CD8-positive, alpha-beta T cell (primary cell): ENCODE measurements at places on chromosomes 12 and 14.

- no peak for DNase-seq
Observed at GRCh38 chr12:3644104-3644503, 108.8 kb downstream of the CRACR2A start.

- DNase-seq: peak; percentile 84
Observed at GRCh38 chr14:93115069-93115820, 480 bp downstream of the ITPK1 start.

- DNase-seq: no peak
Observed at GRCh38 chr14:49966304-49966809, 73.5 kb downstream of the ARF6 start.

DNA sequence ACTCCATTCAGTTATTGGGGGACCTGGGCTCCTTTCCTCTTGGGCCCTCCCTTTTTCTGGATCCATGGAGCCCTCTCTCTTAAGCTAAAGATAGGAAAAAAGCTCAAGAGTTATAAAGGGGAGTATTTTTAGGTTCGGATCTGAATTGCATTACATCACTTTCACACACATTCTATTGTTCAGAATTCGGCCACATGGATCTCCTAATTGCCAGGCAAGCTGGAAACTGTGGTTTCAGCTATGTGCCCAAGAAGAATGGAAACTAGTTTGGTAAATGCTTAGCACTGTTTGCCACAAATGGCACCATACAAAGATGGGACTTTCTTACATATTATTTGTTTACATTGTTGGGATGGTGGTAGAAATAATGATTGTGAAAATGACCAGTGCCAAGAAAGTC lies 145.6 kb downstream of the LRIG3 start:
- DNase-seq: no peak

DNA sequence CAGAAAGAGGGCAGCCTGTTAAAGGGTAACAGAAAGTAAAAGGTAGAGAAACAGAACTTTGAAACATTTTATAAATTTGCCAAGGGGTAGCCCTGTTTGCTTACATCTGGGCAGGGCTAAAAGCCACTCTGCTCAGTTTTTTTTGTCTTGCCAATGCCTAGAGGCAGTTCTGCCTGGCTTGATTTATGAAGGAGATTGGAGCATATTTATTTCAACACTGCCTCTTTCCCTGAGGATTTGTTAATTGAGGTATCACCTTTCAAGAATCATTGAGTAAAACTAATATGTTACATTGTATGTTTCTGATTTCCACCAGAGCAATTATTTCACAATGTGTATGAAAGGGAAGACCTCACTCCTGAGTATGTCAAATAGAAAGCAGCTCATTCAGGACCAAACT lies 160.8 kb downstream of the GXYLT1 start:
- no peak for DNase-seq

DNA sequence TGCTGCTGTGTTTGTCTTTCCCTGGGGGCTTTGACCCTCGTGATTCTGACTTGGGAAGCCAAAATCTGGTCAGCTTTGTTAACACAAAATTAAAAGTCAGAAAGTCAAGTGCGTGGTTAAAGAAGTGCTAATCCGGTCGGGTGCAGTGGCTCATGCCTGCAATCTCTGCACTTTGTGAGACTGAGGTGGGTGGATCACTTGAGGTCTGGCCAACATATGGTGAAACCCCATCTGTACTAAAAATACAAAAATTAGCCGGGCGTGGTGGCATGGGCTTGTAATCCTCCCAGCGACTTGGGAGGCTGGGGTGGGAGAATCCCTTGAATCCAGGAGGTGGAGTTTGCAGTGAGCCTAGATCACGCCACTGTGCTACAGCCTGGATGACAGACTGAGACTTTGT lies 844.6 kb downstream of the VRK1 start:
- DNase-seq: no peak

DNA sequence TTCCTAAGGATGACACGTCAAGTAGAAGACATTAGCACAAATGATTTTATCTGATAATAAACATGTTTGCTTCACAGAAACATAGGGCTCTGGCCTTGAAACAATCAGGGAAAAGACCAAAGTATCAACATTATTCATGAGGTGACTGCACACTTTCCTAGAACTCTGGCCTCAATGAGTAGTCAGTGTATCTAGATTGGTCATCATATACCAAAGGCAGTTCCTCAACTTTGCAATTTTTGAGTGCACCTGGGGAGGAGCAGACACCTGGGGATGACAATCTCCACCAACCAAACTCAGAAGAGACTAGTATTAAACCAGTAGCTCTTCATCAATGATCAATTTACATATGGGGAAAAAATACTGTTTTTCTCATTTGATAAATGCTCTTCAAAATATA lies 4.5 kb downstream of the EDDM3A start:
- no peak for DNase-seq

DNA sequence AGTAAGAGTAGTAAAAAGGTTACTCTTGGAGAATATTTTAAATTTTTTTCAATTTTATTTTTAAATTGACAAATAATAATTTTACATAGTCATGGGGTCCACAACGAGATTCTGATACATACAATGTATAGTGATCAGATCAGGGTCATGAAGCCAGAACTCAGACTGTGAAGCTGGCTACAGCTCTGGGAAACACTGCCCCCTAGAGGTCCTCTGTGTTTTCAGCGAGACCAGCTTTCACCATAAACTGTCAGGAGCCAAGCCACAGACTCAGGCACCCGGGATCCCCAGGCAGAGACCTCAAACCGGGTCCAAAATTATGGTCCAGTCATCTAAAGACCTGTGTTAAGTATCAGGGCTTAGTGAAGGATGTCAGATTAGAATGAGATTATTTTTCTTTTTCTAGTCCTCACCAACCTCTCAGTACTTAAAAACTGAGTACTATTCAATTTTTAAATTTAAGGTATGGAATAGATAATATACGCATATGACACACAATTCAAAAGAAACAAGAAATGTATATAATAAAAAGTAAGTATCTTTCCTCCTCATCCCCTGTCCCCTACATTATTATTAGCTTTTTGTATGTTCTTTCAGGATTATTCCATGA lies 397.1 kb downstream of the MDGA2 start:
- peak; percentile 11 for DNase-seq

DNA sequence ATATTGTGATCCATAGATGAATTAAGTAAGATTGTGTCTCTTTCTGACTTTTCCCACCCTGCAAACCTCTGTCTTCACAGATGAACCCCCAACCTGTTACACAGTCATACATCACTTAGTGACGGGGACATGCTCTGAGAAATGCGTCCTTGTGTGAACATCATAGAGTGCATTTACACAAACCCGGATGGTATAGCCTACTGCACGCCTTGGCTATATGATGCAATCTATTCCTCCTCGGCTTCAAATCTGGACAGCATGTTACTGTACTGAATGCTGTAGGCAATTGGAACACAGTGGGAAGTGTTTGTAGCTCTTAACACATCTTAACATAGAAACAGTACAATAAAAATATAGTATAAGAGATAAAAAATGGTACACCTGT lies 7.4 kb upstream of the TESPA1 start:
- DNase-seq: no peak

- no peak for DNase-seq
Observed at GRCh38 chr14:68772761-68773381, 20.0 kb downstream of the ZFP36L1 start.

DNA sequence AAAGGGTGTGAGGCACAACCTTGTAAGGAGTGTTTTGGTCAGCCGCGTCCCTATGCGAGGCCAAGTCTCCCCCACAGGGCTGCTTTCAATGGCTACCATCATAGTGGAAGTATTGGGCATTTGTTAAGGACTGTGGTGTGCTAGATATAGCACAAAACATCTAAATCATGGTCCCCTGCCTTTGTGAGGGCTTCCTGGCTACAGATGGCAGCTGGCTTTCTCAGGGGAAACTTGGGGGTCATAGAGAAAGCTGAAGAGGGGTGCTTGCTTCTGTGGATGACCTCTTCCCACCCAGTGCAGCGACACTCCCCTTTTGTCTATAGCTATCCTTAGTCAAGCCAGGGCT lies 315.8 kb downstream of the ZFP36L1 start:
- DNase-seq: no peak

DNA sequence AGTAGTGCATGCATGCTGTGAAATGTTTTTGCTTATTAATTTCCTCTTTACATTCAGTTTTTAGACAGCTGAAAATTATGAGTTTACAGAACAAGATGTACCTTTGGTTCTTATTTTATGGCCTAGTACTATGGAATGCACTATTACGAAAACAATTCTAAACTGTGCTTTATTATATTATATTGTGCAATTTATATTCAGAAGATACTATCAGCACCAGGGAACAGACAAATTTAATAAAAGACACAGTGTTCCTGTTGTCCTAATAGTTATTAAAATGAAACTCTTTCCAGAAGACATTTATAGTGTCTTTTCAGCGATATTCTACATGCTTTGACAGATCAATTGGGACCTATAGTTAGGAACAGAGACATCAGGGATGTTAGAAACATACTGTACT lies 427.3 kb downstream of the BTG1 start:
- DNase-seq: no peak

GRCh38 chr14:54606631-54607133 lies 39.8 kb downstream of the SAMD4A start:
- no peak for DNase-seq

- no peak for DNase-seq
Observed at GRCh38 chr14:79383031-79383430, 828.3 kb downstream of the DIO2 start.

- no peak for DNase-seq
Observed at GRCh38 chr12:27331291-27331926, 1.2 kb upstream of the BMAL2 start.

DNA sequence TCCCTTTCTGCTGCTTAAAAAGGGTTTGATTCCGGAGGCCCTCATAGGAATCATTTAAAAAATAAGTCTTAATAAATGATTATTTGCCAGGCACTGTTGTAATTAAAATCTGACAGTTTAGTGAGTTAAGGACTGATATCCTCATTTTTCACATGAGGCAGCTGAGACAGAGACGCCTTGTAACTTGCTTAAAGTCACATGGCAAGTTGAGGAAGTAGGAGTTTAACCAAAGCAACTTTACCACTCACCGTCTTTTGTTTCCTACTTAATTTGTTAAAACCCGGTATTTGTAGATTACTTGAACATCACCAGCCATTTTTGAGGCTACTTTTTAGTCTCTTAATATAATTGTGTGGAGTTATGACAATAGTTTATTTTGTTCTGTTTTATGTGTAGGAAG lies 2.4 kb downstream of the TIGAR start:
- no peak for DNase-seq

DNA sequence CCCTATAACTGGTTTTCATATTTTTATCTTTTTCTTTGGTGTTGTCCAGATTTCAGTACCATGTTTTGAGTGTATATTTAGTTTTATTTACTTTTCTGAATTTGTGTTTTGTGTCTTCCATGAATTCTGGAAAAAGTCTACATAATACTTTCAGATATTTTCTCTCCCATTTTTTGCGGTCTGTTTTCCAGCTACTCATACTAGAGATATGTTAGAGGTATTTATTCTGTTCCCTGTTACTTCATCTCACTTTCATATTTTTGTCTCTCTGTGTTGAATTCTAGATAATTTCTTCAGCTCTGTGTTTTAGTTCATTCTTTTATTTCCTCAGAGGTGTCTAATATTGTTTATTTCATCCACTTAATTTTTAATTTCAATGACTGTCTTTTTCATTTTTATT lies 74.2 kb downstream of the IFT81 start:
- no peak for DNase-seq

DNA sequence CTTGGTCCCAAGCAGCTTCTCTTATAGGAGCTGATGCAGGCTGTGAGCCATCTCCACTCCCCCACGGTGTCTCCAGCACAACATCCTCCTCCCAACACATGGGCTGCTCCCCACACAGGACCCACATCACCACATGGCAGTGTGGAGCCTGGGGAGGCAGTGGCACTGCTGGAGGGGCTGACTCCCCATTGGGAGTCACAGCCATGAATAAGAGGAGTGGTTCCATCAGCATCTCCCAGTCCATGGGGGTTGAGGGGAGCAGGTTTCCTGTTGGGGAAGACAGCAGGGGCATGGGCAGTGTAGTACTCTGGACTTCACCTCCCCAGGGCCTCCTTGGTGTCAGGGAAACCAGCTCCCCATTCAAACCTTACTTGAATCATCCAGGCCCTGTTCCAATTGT lies 40.5 kb upstream of the OXA1L start:
- no peak for DNase-seq

- no peak for DNase-seq
Observed at GRCh38 chr12:85516667-85517325, 236.8 kb downstream of the ALX1 start.

GRCh38 chr12:33432992-33433391 lies 6.6 kb downstream of the SYT10 start:
- DNase-seq: no peak
